CD4-positive, alpha-beta T cell treated with Interleukin-17A for 4 hours (primary cell): ENCODE measurements at places on chromosomes 7 and 10.

- no peak for DNase-seq
Measured at GRCh38 chr10:34739915-34740314, 75.2 kb downstream of the PARD3 start.

- DNase-seq: no peak
Measured at GRCh38 chr10:79158402-79159097, 89.8 kb downstream of the ZMIZ1 start.

DNA sequence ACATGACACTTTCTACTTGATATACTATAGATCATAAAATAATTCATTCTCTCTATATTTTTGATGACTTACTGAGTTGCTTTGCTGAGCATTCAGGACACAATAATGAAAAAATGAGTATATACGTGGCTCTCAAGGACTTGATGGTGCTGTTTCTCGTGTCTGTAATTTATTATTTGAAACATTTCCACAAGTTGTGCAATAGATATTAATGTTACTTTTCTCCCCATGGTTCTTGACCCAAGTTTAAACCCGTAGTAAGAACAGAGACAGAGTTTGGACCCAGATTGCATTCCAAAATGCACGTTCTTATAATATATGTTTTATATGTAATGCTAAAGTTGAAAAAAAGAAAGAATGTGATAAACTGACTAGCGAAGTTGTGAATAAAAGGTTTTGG lies 94.2 kb upstream of the FAM3C start:
- DNase-seq: no peak

- DNase-seq: no peak
Measured at GRCh38 chr10:31278279-31278941, 40.6 kb upstream of the ZEB1 start.

- DNase-seq: no peak
Measured at GRCh38 chr10:81019029-81019890, 481.6 kb downstream of the SH2D4B start.

DNA sequence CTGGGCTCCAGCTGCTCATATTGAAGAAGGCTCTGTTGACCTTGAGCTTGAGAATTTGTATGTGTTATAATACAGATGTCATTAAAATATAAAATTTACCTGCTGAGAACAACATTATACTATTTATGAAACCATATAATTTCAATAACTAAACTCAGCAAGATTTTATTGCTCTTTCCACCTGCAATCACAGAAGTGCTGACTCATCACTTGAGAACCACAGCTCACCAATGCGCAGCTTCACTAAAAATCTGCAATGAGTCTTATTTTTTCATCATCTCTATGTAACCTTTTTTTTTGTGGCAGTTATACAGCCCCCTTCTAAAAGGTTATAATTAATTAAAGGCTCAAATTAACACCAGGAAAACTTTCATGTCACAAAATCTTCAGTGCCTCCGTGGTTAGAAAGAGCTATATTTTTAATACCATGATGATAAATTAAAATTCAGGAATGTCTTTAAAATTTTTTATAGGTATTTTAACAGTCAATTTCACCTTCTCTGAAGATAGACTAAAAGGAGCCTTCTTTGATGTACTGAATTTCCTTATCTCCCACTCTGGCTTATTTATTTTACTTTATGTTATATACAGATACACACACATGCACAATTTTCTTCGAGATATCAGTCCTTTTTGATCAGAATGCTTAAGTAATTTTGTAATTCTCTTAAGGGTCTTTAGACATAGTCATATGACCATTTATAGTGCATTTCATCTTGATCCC lies 102.7 kb downstream of the EVX1 start:
- no peak for DNase-seq

DNA sequence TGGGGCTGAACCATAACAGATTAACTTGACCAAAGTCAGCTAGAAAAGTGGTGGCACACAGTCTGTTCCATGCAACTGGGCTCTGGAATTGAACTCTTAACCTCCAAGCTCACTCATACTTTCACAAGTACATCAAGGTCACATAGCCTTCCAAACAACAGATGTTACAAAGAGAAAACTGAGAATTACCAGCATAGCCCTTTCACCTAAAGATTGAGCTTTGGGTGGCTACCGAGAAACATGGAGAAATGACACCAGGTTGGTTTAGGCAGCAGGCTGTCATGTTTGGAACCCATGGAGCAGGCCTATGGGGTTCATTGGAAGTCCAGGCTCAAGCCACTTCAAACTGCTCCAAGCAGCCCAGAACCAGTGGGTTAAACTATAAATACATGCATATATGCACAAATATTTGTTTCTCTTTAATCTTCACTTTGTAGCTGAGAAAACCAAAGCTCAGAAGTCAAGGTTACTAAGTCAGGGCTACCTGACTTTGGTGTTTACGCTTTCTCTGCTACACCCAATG lies 59.1 kb downstream of the MALSU1 start:
- DNase-seq: no peak

- DNase-seq: no peak
Measured at GRCh38 chr10:74910241-74910975, 84.0 kb downstream of the KAT6B start.

DNA sequence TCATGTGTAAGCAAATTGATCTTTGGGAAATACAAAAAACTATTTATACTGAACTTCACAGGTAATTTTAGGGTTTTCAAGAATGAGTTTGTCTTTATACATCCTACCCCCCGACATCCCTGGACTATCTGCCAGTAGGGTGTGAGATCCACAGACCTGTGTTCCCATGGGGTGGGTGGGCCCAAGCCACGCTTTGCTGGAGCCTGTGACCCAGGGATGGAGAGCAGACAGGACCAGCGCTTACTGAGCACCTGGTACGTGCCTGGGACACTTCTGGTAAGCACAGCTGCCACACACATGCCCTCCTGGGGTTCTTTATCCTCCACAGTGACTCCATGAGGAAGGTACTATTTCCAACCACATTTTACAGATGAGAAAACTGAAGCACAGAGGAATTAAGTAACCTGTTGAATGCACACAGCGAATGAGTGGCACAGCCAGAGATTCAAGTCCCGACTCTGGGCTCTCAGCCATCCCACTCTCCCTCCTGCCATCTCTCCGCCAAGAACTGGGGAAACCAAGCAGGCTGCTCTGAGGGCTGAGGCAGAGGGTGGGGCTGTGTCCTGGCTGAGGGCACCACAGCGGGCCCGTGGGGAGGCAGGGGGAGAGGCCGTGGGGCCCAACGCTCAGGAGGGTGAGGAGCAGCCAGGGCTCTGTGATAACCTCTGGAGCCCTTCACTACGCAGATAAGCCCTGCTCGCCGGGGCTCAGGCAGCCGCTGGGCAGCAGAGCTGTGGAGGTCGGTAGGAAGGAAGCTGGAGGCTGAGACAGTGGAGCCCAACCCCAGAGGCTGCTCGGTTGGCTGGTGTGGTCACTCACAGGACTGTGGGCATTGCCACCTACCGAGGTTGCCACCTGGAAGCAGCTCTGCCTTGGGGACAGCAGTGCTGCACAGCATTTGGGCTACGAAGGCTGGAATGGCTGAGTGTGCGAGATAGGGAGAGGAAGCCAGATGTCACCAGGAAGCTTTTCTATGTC lies 124.2 kb downstream of the ARHGAP22 start:
- no peak for DNase-seq

- no peak for DNase-seq
Measured at GRCh38 chr10:70493660-70494234, 15.2 kb downstream of the PALD1 start.

GRCh38 chr7:151088019-151088855 lies 2.0 kb downstream of the AGAP3 start:
- DNase-seq: no peak

DNA sequence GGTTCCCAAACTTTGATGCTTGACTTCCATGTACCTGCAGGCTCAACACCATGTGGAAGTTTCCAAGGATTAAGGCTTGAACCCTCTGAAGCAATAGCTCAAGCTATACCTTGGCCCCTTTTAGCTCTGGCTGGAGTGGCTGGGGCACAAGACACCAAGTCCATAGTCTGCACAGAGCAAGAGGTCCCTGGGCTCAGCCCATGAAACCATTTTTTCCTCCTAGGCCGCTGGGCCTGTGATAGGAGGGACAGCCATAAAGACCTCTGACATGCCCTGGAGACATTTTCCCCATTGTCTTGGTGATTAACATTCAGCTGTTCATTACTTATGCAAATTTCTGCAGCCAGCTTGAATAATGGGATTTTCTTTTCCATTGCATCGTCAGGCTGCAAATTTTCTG lies 14.4 kb downstream of the DGKI start:
- DNase-seq: no peak

DNA sequence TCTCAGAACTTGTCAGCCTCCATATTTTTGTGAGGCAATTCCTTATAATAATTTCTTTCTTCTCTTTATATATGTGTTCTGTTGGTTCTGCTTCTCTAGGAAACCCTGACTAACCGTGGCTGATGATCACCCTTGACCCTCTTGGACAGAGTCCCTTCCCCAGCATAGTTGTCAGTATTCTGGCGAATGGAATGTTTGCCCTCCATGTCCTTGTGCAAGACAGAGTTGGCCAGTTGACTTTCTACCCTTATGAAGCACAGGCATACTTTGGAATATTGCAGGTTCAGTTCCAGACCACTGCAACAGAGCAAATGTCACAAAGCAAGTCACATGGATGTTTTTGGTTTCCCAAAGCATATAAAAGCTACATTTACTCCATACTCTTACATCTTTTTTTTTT lies 297.7 kb upstream of the SHH start:
- no peak for DNase-seq

DNA sequence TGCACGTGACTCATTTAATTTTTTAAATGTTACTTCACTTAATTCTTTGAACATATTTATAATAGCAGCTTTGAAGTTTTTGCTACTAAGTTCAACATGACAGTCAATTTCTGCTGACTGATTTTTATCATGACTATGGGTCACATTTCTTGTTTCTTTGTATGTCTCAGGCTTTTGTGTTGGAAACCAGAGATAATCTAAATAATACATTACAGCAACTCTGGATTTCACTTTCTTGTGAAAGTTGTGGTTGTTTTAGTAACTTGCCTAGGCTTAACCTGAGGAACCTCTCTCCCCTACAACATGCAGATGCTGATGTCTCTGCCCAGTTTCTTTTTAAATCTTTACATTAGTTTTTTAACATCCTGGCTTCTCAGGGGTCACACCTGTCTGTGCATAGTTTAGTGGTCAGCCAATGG lies 180.8 kb downstream of the CCDC71L start:
- no peak for DNase-seq
